ENCODE measurements at places on chromosomes 3 and 15. TPM values are rescaled to one million over a fixed set of nuclear protein-coding genes. Genes with fewer than 3 reads are reported as not detected.

The LMAN1L gene
- total RNA-seq = 23.5 TPM

DNA sequence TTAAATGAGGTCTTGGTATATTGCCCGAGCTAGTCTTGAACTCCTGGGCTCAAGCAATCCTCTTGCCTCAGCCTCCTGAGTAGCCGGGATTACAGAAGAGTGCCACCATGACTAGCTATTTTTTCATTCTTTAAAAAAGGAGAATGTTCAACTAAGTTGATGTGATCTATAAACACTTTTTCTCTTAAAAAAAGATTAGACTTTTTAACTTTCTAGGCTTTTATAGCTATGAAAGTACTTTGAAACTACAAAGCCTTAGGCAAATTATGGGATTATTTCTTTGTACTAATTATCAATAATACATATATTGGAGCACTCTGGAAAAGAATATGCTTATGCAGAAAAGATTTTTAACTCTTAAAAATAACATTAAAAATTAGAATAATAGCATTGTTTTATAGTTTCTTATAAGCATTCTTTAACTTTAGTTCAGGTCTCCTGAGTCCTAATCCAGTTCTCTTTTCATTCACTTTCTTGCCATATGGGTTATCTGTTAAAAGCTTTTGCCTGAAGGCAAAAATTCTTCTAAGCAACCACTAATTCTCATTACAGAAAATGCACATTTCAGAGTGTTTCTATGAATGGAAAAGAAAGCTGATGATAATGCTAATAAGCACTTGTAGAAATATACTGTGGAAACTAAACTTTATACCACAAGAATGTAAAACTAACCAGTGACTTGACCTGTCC is 87.8 kb downstream of the DPPA2 start:
- DNase-seq = no peak

DNA sequence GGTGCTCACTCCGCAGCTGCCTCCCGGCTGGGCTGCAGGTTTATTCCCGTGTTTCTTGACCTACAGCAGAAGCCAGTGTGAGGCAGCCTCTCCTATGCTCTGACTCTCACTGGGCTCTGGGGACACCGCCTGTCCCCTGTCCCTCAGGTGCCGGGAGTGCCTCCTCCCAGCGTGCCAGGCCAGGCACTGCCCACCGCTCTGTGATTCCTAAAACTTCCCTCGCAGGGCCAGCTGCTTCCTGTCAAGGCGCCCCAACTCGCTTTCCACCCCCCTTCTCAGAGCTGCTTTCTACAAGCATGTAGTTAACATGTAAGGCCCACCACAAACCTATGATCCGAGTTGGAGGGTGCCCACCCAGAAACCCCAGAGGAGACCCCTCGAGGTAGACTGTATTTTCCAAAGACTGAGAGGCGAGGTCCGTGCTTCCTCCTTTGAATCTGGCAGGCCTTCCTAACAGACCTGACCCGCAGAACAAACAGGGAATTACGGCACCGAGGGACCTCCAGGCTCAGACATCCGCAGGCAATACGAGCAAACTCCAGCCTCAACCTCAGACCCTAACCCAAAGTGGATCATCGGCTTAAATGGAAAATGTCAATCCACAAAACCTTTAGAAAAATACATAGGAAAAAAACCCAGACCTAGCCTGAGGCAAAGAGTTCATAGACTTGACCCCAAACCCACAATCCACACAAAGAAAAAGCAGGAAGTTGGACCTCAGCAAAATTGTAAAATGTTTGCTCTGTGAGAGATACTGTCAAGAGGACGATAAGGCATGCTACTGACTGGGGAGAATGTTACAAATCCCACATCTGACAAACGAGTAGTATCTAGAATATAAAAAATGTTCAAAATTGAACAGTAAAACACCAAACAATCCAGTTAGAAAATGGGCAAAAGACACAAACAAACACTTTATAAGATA is 121.3 kb upstream of the IQSEC1 start:
- no peak for DNase-seq

- DNase-seq = no peak
These were observed 93.0 kb downstream of the CPN2 start for GRCh38 chr3:194257916-194258668.

DNA sequence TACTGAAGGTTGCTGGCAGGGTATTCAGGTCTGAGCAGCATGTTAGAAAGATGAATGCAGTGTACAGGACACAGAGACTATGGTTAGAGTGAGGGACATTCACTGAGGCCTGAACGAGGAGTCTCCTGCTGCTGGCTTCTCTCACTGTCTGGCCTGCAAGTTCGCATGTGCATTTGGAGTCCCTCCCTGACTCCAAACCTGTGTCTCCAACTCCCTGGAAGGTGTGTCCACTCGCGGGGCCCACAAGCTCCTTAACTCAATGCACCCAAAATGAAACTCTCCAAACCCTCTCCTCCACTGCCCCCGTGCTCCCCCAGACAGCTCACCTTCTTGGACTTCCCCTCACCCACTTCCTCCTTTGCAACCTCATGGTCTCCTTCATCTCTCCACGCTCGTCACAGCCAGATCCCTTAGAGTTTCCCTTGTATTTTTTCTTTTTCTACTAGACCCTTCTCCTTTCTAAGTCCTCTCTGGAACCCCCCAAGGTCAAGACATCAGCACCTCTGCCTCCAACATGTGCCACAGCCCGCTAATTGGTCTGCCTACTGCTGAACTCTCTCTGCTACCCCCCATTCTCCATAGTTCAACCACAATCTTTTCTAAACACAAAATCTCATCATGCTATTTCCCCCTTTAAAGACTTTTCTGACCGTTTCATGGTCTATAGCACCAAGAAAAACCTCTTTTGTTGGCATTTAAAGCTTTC is 58.3 kb downstream of the HES1 start:
- DNase-seq = no peak

GRCh38 chr15:37932549-37932948 is 1.9 kb upstream of the TMCO5A start:
- DNase-seq = no peak

DNA sequence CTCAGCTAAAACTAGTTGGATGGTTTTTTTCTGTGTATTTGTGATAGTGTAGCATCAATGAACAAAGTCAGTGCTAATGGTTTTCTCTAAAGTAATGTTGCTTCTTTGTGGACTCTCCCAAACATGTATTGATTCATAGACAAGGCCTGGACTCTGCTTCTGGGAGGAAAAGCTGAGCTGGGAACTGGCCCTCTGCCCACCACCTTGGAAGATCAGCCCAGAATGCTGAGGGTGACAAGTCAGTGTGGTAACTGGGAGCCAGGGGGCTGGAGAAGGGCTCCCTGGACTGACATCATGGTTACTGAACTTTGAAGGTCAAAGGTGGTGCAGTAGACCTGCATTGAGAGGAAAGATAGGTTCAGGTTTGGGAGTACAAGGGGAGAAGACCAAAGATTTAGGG is 3.0 kb downstream of the ARHGAP31 start:
- peak; percentile 60 for DNase-seq

DNA sequence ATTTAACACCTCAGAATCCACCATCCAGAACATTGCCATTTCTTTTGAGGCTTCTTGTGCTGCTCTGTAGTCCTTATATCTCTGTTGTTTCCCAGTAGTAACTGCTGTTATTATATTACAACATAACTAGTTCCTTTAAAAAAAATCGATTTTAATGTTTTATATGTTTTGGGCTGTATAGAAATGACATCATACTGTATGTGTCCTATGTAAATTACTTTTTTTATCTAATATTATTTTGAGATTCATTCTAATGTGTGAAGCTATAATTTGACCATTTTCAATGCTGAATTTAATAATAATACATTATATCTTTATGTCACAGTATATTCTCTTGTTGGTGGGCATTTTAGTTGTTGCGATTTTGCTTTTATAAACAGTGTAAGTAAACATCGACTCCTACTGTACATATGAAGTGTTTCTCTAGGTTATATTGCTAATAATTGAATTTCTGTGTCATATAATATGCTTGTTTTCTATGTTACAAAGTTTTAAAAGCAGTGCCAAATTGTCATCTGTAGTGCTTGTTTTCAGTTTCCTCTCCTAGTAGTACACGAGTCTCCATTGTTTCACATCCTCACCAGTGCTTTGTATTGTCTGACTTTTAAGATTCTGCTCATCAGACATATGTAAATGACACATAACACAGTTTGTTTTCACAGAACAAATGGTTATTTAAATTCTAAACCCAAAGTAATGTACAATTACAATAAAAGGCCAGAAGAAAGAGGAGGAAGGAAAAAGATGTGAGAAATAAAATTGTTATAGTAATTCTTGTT is 172.0 kb upstream of the LRRFIP2 start:
- DNase-seq = no peak

- DNase-seq = peak; percentile 4
These were observed 22.3 kb downstream of the PLXNB1 start for GRCh38 chr3:48407542-48408099.

- no peak for DNase-seq
These were observed 63.5 kb upstream of the SLITRK3 start for GRCh38 chr3:165259541-165260193.

DNA sequence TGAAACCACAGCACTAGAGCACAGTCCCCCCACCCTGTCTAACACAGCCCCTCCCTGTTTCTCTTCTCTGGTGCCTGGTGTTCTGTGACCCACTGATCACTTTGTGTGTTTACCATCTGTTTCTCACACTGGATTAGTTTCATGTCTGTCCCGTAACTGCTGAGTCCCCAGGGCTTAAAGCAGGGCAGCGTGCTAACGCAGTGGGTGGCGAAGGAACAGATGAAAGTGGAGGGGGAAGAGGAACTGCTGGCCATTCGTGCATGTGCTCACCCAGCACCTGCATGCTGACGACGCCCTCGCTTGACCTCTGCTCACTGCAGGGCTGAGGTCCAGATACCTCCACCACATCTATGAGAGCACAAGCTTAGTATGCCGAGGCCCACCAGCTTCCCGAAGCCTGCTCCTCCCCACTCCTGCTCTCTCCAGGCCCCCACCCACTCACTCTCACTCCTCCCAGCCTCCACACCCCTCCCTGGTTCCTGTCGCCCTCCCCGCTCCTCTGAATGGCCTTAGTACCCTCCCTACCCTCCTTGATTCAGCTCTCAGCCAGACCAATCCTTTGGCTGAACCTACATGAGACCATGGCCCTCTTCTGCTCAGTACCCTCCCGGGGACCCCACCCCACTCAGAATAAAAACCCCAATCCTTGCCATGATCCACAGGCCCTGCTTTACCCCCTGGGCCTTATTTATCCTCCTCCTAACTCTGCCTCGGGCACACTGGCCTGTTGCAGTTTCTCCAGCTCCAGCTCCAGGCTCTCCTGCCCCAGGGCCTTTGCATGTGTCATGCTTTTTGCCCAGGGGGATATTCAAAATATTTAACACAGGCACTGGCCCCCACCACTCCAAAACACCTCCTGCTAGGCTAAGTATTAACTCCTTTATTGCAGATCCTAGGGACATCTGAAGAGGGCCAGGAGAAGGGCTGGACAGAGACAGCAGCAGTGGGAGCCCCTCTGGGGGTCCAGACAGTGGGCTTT is 15.1 kb upstream of the IQSEC1 start:
- DNase-seq = no peak

GRCh38 chr3:38047896-38048295 is 8.9 kb downstream of the DLEC1 start:
- DNase-seq = no peak

DNA sequence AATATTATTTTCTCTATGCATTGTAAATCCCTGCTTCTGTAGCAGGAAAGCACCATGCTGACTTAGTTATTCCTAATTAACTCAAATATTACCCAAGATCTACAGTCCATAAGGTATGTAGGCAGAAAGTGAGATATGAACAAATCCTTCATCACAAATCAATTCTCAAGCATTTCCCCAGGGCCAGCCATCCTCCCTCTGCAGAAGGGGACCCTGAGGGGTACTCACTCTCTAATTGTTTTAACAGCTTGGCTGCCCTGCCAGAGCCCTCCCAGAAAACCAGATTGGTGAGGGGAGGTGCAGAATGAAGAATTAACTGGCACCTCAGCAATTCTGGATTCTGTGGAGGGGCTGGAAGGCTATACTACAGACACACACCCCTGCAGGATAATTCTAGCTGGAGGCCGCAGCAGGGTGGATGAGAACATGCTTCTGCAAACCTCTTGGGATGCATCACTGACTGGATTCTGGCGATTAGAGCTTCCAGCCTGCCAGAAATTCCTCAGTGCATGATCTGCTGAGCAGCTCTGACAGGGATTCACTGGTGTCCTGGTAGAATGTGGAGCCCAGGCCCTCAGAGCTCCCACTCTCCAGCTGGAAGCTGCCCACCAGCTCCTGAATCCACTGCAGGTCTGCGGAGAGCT is 88.6 kb upstream of the HERC1 start:
- no peak for DNase-seq

DNA sequence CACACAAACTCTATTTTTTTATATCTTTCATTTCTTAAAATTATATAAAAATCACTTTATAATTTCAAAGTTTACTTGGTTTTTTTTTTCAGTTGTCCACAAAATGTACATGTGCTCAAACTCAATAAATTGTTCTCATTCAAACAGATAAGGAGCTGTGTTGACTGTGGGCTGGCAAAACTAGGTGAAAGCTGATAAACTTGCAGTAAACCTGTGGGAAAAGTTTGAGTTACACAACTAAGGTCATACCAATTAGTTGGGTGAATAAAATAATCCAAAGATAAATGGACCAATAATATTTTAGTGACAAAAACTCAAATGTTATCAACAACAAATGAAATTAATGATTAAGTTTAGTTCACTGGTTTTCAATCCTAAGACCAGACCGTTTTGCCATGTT is 12.6 kb upstream of the UPK1B start:
- no peak for DNase-seq

The TOMM70 gene
- total RNA-seq = 69.2 TPM

The FILIP1L gene
- total RNA-seq = 28.6 TPM

- DNase-seq = no peak
These were observed 59.4 kb downstream of the DAPK2 start for GRCh38 chr15:63986751-63987341.

The SGO1 gene
- 0.17 TPM for total RNA-seq

DNA sequence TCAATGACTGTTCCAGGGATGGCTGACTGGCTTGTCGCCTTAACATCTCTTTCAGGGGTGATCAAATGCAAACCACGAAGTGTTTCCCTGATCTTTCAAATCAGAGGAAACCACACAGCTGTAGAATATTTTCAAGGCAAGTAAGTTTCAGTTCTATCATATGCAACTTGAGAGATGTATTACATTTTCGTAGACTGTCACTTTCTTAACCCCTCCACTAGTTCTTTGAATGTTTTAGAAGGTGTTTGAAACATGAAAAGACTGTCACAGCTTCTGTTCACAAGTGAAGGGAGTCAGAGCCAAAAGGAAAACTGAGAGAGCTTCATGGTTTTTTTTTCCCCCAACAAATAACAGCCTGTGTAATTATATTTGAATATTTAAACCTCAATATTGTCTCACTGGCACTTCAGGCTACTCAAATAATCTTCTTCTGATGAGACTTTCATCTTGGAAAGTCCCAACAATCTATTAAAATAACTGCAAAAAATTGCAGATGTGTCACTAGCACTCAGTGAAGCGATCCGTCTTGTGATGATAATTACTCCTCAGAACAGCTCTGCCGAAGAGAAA is 25.9 kb upstream of the CAPN7 start:
- DNase-seq = no peak

DNA sequence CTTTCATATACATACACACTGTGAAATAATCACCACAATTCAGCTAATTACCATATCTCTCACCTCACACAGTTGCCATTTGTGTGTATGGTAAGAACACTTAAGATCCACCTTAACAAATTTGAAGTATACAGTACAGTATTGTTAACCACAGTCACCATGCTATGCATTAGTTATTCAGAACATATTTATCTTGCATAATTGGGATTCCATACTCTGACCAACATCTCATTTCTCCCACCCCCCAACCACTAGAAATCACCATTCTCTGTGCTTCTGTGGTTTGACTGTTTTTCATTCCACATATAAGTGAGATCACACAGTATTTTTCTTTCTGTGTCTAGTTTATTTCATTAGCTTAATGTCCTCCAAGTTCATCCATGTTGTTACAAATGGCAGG is 247.7 kb upstream of the CTNNB1 start:
- DNase-seq = no peak

- DNase-seq = no peak
These were observed 2.1 kb upstream of the PTPRG start for GRCh38 chr3:61559136-61559731.

All from left ventricle myocardium superior (tissue), 1 donor.